Fibroblast of villous mesenchyme (primary cell): ENCODE measurements at places on chromosomes 2 and 18. TPM values are rescaled to one million over a fixed set of nuclear protein-coding genes. Genes with fewer than 3 reads are reported as not detected.

DNA sequence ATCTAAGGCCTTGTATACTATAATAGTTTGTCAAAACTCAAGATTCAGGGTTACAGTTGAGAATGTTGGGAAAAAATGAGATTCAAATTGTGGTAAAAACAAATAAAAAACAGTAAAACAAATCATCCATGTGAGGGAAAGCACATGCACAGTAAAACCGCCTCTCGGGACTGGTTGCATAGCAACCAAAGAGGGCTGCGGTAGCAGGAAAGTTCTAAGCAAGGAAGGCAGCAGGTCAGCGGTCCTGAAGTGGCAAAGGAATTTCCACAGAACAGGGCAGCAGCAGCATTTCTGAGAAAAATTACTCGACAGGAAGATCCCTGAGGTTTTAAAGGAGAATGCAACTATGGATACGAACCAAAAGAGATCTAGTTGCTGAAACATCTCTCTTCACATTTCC lies 93.7 kb downstream of the DYNAP start:
- peak; percentile 74 for DNase-seq

DNA sequence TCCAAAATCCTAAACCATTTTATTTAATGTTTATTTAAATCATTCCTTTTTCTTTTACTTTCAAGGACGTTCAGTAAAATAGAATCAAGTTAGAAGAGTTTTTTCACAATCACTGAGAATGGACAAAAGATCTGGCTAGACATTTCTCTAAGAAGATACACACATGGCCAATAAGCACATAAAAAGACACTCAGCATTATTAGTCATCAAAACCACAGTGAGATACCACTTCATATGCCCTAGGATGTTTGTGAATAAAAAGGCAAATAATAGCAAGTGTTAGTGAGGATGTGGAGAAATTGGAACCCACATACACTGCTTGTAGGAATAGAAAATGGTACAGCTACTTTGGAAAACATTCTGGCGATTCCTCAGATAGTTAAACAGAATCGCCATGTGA lies 76.1 kb downstream of the RHBDD1 start:
- peak; percentile 88 for DNase-seq

DNA sequence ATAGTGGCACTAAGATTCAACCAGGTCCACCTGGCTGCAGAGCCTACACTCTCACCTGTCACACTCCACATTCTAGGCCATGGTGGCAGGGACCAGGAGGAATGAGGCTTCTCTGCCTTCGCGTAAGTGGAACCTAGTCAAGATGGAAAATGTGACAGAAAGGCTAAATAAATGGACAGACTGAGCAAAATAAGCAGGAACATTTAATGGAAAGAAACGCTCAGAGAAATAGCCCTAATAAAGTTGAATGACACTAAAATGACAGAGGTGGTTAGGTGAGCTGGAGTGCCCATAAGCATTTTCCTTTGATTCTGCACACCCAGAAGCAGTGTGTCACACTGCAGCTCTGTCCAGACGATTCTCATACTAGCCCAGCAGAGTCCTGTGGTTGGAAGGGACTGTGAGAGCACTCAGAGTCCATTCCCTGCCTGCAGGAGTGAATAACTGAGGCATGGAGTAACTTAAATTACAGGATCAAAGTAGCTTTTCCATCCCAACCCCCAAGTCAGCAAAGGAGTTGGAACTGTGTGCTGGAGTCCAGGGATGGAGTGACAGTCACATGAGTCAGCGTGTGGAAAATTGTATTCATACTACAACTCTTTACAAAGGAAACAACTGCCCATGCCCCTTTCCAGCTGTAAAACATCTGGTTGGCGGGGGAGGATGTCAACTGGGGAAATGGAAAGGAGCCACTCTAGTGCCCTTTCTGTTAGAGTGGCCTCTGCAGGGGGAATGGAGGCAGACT lies 105.4 kb upstream of the LGALSL start:
- DNase-seq: no peak

DNA sequence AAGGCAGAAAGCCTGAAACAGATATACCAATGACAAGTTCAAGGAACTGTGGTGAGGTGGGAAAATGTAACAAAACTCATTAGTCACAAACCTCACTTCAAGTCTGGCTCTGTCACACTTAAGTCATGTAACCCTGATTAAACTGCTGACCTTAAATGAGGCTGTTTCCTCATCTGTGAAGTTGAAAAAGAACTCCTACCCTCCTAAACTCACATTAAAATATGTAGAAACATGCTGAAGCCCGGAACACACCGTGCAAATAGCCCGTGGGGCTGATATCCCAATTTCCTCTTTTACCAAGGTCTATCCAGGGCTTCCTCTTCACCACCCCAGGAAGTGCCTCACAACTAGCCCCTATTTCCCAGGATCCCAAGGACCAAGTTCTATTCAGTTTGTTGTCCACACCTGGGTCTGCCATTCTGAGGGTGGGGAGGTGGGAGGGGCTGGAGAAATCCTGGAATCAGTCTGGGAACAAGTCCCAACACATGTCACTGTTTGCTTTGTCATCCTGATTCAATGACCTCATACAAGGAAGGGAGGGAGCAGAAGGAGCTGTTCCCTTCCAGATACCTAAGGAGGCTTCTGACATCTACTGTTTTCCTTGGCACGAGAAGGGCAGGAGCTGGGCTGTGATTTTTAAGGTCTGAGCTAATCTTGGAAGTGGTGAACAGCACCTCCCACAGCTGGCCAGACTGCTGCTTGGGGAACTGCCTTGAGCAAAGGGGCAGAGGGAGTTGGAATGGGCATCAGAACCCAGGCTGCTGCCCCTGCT lies 42.3 kb downstream of the SLC4A1AP start:
- peak; percentile 83 for DNase-seq

- no peak for DNase-seq
These were observed 205.0 kb upstream of the ZNF521 start for GRCh38 chr18:25557011-25557410.

CCBE1 gene
- total RNA-seq: 7.4 and 10.4 TPM in 2 replicates

CAVIN2 gene
- 8.4 and 21.6 TPM in 2 replicates for total RNA-seq

DNA sequence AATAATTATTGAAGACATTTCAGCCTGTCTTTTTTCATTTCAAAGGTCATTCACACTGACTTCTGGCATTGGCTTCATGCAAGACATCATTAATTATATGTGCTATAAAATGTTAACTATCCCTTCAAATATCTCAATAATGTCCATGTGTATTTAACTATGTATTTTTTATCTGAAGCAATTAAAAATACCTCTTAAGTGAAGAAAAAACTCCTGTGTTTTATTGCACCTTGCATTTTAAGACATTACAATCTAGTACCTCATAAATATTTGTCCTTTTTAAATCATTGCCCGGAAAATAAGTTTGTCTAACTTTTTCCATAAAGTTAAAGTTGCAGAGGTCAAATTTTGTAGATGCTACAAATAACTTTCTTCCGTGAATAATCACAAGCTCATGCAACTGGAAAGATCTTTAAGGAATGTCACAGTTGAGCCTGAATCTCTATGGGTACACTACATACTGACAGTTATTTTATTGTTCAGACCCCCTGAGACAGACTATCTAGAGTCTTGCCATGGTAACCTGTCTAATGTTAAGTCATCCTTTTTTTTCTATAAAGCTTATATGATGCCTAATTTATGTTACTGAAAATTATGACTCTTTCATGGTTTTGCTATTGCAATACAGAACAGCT lies 38.4 kb upstream of the COBLL1 start:
- DNase-seq: peak; percentile 36

- no peak for DNase-seq
These were observed 105.7 kb downstream of the PDE1A start for GRCh38 chr2:182321096-182321495.

DNA sequence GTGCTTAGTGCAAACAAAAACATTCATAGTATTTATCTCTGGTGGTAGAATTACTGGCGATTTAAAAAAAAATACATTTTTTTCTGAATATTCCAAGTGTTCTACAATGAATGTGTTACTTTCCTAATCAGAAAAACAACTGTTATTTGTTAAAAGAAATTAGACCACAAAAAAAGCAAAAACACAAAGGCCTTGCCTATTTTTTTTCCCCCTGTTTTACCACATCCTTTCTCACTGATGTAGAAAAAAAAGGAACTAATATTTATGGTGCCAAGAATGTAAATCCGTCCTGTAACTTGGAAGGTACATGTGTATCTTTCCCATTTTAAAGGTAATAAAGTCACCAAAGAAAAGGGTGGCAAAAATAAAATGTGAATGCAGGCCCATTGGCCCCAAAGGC lies 28.4 kb upstream of the MGAT4A start:
- DNase-seq: no peak

ACTR2 gene
- 90.5 and 115 TPM in 2 replicates for total RNA-seq

MOCOS gene
- total RNA-seq: 3.0 and 7.1 TPM in 2 replicates

GRCh38 chr2:109331896-109332848 lies 203.2 kb downstream of the SH3RF3 start:
- DNase-seq: peak; percentile 95

DNA sequence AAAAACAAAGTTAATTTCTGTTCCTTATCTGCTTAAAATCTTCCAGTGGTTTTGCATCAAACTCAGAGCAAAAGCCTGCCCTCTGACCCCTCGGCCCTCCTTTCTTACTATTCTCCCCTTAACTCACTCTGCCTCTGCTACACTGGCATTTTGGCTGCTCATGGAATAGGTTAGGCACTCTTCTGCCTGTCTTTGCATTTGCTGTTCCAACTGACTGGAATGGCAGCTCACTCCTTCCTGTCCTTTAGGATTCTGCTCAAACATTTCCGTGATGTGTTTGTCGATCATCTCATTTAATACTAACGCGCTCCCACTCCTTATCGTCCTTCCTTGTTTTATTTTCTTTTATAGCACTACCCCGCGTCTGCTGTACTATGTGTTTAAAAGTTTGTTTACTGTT lies 815 bp downstream of the CEBPZ start:
- DNase-seq: peak; percentile 8

DNA sequence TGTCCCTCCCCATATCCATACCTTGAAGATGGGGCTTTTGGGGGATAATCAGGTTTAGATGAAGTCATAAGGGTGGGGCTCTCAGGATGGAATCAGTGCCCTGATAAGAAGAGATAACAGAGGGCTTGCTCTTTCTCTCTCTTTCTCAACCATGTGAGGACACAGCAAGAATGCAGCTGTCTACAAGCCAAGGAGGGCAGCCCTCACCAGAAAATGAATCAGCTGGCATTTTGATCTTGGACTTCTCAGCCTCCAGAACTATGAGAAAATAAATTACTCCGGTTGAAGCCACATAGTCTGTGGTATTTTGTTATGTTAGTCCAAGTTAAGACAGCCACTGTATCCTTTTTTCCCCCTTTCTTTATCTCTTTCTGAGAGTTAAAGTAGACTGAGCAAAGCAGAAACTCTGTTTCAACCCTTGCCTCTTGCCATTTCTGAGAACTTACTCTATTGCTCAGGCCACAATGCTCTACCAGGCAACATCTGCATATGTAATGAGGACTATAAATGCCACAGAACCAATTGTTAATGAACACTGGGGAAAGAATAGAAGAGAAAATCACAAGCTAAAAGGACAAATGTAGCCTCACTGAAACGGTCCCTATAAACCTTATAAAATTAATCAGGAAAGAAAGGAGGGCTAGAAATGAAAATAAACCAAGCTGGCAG lies 56.9 kb downstream of the SRBD1 start:
- peak; percentile 48 for DNase-seq

GRCh38 chr2:36550006-36550405 lies 48.0 kb downstream of the FEZ2 start:
- DNase-seq: no peak

DNA sequence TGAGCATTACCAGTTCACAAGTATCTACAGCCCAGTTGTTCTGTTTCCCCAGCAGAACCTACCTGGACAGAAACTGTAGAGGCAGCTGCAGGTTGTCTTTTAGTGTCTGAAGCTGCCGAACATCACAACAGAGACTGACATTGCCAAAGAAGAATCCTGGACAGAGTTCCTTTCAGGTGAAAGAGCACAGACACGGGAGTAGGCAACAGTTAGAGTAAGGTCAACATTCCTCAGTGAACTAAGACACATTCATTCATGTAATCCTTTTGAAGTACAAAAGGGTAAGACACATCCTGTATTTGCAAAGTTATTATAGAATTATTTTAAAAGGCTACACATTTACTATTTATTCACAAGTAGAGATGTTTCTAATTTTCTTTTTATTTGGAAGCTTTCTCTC lies 14.3 kb downstream of the NPC1 start:
- no peak for DNase-seq

GRCh38 chr2:207467716-207468347 lies 61.9 kb upstream of the CREB1 start:
- peak; percentile 86 for DNase-seq

DNA sequence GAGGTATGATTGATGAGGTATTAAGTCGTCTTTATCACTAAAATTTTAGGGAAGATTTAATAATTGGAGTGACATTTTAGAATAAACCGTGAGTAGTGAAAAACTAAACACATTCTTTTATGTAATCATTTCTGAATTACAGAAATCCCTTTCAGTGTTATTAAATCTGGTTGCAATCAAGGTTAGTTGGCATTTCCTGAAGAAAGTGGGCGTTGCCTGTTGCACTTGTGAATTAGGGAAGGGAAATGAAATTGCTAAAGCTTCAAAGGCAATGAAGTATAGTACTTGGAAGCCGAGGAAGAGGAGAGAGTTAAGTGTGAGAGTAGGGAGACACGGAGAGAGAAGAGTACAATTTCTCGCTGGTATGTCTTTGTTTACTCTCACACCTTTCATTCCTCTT lies 274.5 kb downstream of the SLC8A1 start:
- no peak for DNase-seq

- no peak for DNase-seq
These were observed 57.4 kb downstream of the CELF4 start for GRCh38 chr18:37508207-37508606.

- no peak for DNase-seq
These were observed 7.3 kb upstream of the WDR33 start for GRCh38 chr2:127818241-127818640.

GRCh38 chr2:20092226-20092900 lies 40.9 kb upstream of the LAPTM4A start:
- no peak for DNase-seq

GRCh38 chr2:219718066-219718465 lies 90.6 kb downstream of the SLC4A3 start:
- peak; percentile 58 for DNase-seq

HOXD12 gene
- not detected in 2 replicates for total RNA-seq

GRCh38 chr2:7517088-7517487 lies 599.9 kb downstream of the RNF144A start:
- peak; percentile 22 for DNase-seq

- DNase-seq: no peak
These were observed 1.2 kb downstream of the COA5 start for GRCh38 chr2:98607104-98607503.

IL36A gene
- not detected in 2 replicates for total RNA-seq

FHOD3 gene
- total RNA-seq: 5.2 TPM in 2 replicates

- DNase-seq: no peak
These were observed 112.3 kb upstream of the SLC8A1 start for GRCh38 chr2:40564184-40564583.

DNA sequence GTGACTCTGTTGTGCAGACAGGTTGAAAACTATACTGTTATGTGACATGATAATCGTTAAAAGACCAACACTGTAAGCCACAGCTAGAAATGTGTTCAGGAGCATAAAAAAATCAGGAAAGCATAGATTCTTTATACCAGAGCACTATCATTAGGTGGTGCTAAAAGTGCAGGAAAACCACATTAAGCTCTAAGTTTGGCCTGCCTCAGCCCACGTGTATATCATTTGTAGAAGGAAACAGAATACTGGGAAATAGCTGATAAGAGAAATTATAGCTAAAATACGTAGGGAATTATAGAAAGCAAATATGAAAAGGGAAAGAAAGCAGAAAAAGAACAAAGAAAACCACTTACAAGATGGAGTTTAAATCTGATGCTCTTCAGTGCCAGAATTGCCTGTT lies 26.5 kb upstream of the C2orf74 start:
- DNase-seq: peak; percentile 61
